ENCODE measurements at places on chromosomes 6 and 20. TPM values are rescaled to one million over a fixed set of nuclear protein-coding genes. Genes with fewer than 3 reads are reported as not detected.

- H3K4me1 ChIP-seq: no peaks in the 10 kb centered on the region
- peaks cover 11% of the 10 kb centered on the region for H3K36me3 ChIP-seq
- no peak overlapping the region for H3K4me3 ChIP-seq
- H3K27ac ChIP-seq: no peak overlapping the region
- no peaks in the 10 kb centered on the region for H3K27me3 ChIP-seq
These were observed 7.1 kb downstream of the CABLES2 start for GRCh38 chr20:62400021-62400420.

DNA sequence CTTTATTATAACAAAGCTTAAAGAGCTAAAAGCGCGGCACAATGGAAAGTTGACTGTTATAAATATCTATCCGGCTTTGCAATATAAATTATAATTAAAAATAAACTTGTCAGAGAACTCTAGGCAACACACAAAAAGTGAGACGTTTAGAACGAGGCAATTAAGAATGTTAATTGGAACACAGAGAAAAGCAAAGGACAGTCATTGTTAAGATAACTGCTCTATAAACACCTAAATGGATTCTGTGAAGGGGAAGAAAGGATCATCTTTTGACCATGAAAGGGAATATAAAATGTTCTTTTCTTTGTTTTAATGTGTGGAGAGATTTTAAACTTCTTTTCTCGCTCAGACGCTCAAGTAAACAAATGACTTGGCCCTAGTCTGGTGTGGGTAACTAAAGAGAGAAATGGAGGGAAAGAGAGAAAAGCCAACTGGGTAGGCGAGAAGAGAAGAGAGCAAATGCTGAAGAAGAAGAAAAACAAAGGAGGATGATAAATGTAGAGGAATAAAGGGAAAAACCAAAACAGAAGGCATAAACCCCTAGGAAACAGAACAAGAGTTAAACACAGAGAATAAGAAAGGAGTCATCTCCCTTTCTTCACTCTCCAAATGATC lies 9.3 kb upstream of the SALL4 start:
- DNase-seq: no peak
- H3K36me3 ChIP-seq: no peaks in the 10 kb centered on the region
- H3K27ac ChIP-seq: peak overlapping the region; percentile 3

- no peaks in the 10 kb centered on the region for H3K27me3 ChIP-seq
- no peak for DNase-seq
- no peaks in the 10 kb centered on the region for H3K4me1 ChIP-seq
- no peak within 1 kb of the TSS for H3K4me3 ChIP-seq
- no peaks in the 10 kb centered on the region for H3K36me3 ChIP-seq
- H3K27ac ChIP-seq: no peak within 1 kb of the TSS
These were observed at the start of gene HLA-DRB5 for GRCh38 chr6:32529697-32530430. TSS of gene HLA-DRB5 (minus strand) at chr6:32530287. CDS start at chr6:32530224, 63 bp downstream.

GRCh38 chr6:36969240-36969691 lies 14.7 kb downstream of the PI16 start:
- no peak overlapping the region for H3K4me3 ChIP-seq
- H3K27ac ChIP-seq: no peak overlapping the region

DNA sequence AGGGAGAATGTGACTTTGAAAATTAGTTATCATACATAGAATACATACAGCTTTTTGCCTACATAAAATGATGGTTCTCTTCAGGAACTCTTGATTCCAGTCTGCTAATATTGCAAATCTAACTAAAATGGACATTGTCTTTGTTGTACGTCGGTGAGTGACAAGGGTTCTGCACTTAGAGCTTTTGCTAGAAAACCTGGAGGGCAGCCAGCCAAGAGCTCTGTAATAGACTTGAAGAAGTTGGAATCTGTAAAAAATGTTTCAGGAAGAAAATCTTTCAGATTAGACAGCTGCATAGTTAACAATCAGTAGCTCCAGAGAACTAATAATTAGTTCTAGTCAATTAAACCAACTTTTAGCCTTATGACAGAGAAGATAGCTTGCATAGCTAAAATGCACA lies 138.3 kb downstream of the FLRT3 start:
- no peak overlapping the region for H3K4me3 ChIP-seq
- H3K27ac ChIP-seq: no peak overlapping the region
- H3K27me3 ChIP-seq: no peaks in the 10 kb centered on the region
- H3K36me3 ChIP-seq: peaks cover 6% of the 10 kb centered on the region
- no peak for DNase-seq

GRCh38 chr6:94272327-94272726 lies 853.0 kb upstream of the EPHA7 start:
- no peak overlapping the region for H3K4me3 ChIP-seq
- H3K36me3 ChIP-seq: no peaks in the 10 kb centered on the region
- no peak overlapping the region for H3K27ac ChIP-seq
- no peaks in the 10 kb centered on the region for H3K27me3 ChIP-seq
- no peak for DNase-seq

Gene HLA-DQB2
- not detected for total RNA-seq

Gene PMEPA1
- total RNA-seq: 35.7 TPM

Gene UBE2C
- total RNA-seq: 254 TPM

Gene MYB
- 5.8 TPM for total RNA-seq

Measured in H9 (cell line).